Activated CD4-positive, alpha-beta T cell treated with anti-CD3 and anti-CD28 coated beads for 48 hours (primary cell): ENCODE measurements at places on chromosomes 5 and 9.
A peak's percentile ranks its signal among the peaks of the same experiment; 100 is the strongest.

GRCh38 chr9:6224393-6225154, 9.0 kb downstream of the IL33 start:
- no peak for DNase-seq

GRCh38 chr5:23717486-23717885, 210.1 kb downstream of the PRDM9 start:
- DNase-seq = no peak

GRCh38 chr5:1134478-1134877, 22.6 kb upstream of the SLC12A7 start:
- no peak for DNase-seq

- DNase-seq = no peak
Observed at GRCh38 chr5:116494784-116495450, 79.7 kb downstream of the SEMA6A start.

DNA sequence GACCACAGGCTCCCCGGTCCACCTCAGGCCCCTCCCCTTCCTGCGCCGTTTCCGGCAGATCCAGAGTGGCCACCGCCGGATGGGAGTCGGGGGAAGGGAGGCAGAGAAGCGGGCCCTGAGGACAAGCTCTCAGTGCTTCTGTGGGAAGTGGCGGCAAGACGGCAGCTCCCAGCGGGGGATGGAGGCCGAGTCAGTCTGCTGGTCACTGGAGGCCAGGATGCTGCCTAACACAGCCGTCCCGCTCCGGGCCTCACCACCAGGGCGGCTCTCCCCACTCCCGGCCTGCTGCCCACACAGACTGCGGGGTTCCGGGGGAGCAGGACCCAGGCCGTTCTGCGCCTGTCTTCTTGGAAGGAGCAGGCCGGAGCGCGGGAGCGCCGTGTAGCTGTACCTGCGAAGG, 31.4 kb downstream of the FXN start:
- no peak for DNase-seq

GRCh38 chr5:76099286-76099702, 16.1 kb downstream of the SV2C start:
- DNase-seq = peak; percentile 15

DNA sequence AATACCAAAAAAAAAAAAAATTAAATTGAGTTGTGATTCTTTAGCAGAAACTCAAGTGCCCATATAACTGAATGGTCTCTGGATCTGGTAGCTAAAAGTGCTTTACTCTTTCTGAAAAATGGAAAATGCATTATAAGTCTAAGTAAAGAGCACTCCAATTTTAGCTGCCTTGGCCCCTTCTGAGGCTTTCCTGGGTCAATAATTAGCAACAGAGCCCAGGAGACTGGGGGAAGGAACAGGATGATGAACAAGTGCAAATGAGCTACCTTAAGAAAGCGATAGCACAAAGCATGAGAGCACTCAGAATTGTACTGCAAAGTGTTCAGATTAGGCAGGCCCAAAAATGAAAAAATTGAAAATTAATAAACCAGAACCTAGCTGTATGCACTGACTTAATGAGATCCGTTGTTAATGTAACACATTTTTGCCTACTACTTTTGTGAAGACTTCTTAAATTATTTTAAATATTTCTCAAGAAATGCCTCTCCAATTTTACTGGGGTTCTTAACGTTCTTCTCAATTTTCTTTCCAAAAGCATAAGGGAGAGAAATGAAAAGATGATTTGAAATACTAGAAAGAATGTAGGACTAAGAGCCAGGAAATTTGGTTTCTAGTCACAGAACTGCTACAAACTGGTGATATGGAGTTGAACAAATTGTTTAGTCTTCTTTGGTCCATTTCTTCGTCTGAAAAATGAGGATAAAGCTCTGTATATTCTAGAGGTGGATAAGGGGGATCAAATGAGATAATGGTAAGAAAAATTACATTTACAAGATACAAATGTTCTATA, 566.1 kb downstream of the PDE4D start:
- no peak for DNase-seq

DNA sequence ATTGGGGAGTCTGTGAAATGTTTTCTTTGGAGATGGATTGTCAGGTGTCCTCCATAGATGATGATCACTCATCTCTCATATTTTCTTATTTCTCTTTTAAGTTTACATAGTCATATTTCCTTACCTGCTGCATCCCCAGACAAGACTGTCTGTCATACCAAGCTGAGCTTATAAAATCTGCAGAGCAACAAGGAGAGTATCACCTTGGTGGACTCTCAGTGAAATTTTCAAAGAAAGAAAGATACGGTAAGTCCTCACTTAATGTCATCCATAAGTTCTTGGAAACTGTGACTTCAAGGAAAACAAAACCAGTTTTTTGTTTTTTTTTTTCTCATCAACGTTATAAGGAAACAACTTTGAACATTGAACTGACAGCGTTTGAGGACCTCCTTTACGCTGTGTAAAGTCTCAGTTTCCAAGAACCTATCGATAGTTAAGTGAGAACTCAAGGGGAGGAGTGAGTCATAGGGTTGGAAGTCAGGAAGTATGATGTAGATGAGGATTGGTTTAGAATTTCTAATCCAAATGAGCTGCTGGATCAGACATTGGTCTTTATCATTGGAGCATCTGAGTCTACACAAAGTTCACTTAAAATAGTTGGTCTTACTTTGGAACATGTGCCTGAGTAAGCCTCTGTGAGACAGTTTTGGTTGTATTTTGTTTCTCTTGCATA, 45.5 kb downstream of the SPIN1 start:
- no peak for DNase-seq

DNA sequence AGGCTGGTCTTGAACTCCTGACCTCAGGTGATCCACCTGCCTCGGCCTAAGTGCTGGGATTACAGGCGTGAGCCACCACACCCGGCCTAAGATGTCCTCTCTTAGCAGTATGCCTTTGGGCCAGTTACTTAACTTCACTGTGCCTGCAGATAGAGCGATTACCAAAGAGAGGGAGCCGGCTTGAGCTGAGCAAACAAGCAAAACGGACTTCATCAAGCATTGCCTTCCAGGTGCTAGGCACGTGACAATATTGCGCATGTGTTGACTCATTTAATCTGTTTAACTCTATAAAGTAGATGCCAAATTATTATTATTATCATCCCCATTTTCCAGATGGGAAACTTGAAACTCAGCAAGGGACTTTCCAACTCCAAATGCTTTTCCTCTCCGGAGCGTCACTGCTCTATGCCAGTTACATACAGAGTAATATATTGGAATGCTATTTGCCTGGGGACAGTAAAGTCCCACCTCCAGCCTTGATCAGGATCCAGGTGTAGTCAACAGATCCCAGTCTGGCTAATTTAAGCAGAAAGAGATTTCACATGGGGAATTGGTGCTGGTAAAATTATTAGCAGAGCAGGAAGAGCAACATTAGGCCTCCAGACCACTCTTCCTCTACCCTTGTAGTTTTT, 5.6 kb upstream of the C9orf152 start:
- DNase-seq = no peak

GRCh38 chr9:37290940-37291485, 131.5 kb upstream of the GRHPR start:
- DNase-seq = no peak

DNA sequence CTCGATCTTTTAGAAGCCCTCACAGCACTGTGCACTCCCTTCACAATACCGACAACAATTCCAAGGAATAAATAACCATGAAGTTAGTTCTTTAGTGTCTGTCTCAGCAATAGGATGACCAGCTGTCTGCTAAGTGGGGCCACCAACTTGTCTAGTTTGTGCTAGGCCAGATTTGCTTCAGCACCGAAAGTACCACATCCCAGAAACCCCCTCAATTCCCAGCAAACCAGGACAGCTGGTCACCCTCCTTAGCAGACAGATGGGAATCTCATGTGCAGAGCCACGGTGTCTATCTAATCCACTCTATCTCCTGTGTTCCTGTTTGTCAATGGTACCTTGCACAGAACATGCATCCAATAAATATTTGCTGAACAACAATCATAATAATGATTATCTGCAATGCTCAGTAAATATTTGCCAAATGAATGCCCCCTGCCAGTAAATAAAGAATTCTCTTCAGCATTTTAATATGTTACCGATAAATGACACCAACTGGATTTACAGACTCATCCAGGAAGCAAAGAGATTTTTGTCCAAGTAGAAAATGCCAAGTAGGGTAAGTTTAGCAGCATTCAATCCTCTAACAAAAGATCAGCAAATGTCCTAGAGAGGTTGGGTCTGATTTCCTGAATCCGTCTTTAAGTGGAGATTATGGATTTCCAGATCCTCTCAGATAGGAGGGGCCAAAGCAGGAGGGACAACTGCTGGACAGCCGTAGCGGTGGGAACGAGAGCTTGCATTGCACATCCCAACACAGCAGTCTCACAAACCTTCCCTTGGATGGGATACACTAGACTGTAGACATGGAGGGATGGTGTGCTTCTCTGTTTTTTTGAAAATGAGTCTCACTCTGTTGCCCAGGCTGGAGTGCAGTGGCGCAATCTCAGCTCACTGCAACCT, 51.9 kb upstream of the ANKRD33B start:
- no peak for DNase-seq

GRCh38 chr9:31597977-31598376, 786.5 kb upstream of the ACO1 start:
- DNase-seq = no peak

GRCh38 chr9:93354451-93354850, 97.0 kb upstream of the FAM120A start:
- no peak for DNase-seq

GRCh38 chr9:36935332-36935731, 98.7 kb downstream of the PAX5 start:
- DNase-seq = no peak

DNA sequence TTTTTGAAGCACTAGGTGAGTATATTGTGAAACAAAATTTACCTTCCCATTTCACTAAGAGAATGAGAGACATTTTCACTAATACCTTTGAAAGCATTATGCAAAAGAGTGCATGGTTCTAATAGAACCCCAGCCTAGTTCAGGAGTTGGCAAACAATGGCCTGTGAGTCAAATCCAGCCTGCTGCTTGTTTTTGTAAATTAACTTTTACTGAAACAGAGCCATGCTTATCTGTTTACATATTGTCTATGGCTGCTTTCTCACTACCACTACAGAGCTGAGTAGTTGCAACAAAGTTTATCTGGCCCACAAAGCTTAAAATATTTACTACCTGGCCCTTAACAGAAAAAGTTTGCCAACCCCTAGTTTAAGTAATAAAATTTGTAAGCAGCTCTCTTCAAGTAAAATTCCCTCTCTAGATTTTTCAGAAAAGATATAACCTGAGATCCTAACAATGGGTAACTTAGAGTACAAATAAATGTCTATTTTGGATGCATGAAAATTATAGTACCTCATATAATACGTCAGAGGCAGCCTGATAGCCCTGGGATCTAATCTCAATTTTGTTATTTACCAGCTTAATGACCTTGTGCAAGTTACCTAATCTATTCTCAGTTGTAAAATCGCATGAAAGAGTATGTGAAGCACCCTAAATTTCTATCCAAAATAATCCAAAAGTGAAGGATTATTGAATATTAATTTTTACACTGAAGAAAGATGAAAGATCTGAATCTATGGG, 50.7 kb upstream of the ARL15 start:
- DNase-seq = no peak

DNA sequence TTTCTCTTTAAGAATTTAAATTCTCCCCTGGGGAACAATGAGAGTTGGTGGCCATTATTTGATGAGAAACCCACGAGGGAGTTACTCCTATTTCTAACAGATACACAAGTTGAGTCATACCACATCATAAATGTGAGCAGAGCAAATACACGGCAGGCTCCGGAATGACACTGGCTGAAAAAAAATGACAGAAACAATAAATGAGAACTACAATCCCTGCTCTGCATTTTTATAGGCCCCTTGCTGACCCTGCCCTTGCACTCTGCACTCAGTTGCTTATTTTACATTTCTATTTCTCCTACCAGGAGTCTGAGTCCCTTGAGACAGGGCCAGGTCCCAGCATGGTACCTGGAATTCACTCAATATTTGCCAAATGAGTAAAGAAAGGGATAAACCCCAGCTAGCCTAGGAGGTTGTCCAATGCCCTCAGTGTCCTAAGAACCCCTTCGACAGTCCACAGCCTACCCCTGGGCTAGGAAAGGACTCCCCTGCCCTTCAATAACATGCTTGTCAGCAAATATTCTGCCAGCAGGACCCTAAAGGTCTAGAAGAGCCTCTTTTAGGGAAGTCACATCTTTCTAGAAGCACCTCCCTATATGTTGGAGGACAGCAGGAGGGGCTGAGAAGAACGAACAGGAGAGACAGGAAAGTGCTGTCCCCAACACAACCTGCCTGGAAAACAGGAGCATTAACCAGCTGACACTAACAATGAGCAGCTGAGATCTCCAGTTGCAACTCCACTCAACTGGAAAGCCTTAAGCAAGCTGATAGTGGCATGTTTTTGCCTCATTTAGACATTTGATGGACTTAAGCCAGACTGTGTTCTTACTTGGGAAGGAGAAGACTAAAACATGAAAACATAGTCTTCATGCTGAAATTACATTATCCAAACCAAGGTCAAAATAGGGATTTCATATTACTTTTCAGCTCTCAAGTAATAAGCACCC, 191.2 kb downstream of the ACTL7B start:
- DNase-seq = no peak

- DNase-seq = no peak
Observed at GRCh38 chr5:67235399-67236110, 39.0 kb upstream of the CD180 start.

DNA sequence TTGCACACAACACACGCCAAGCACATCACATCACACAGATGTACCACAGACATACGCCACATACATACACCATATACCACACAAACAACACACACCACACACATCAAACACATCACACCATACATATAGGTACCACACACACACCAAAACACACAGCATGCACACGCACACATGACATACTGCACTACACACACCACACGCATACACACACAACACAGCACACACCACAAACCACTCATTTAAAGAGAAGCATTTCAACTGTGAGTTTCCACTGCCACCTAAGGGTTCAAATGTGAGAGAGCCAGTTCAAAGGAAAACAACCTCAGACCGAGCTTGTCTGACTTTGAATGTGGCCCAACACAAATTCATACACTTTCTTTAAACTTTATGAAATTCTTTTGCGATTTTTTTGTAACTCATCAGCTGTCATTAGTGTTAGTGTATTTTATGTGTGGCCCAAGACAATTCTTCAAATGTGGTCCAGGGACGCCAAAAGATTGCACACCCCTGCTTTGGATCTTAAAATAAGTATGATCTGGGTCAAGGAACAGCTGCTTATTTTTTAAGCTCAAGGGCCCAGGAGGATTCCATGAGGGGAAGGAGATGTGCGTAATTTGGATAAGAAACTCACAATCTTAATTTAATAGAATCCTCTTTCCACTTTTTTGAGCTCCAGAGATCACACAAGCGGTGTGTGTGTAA, 494.6 kb downstream of the GADD45G start:
- DNase-seq = peak; percentile 8

- DNase-seq = no peak
Observed at GRCh38 chr5:158506648-158507047, 593.1 kb downstream of the EBF1 start.
